ENCODE measurements at places on chromosomes 4 and X. TPM values are rescaled to one million over a fixed set of nuclear protein-coding genes. Genes with fewer than 3 reads are reported as not detected.
A peak's percentile ranks its signal among the peaks of the same experiment; 100 is the strongest.

GRCh38 chrX:53089925-53090324 lies 4.0 kb upstream of the KANTR start:
- no peak for DNase-seq

DNA sequence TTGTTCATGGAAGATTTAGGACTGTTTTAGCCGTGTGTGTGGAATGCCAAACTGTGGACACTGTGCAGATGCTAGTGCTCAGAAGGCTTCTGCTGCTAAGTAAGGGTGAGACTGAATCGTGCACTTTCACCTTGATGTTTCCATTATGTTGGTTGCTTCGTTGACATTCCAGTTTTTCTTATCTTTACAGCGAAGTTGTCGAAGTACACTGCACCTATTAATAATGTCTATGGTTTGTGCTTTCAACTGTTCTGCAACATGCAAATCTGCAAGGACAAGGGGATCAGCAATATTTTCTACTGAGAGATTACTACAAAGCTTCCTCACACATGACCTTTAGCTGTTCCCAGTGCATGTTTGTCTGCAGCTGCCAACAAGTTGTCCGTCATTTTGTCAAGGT lies 67.7 kb downstream of the UGT2A3 start:
- DNase-seq = no peak

GRCh38 chrX:107823456-107823855 lies 2.2 kb upstream of the MID2 start:
- DNase-seq = peak; percentile 60

- no peak for DNase-seq
Measured at GRCh38 chr4:53003959-53004358, 141.8 kb downstream of the RASL11B start.

DNA sequence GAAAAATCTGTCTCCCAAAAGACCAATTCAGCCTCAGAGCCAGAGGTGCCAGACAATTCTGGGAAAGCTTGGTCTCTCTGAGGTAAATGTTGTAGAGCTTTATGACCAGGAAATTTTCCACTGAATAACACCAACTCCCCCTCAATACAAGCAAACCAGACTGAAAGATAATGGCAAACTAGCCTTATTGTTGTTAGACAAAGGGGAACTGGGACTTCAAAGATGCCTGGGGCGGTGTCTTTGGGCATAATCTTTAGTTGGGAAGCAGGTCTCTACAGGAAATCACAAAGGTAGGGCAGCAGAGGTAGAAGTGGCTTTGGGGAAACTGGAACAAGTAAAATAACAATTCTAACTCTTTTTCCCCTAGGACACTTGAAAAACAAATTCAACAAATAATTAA lies 12.0 kb downstream of the COL4A6 start:
- no peak for DNase-seq

DNA sequence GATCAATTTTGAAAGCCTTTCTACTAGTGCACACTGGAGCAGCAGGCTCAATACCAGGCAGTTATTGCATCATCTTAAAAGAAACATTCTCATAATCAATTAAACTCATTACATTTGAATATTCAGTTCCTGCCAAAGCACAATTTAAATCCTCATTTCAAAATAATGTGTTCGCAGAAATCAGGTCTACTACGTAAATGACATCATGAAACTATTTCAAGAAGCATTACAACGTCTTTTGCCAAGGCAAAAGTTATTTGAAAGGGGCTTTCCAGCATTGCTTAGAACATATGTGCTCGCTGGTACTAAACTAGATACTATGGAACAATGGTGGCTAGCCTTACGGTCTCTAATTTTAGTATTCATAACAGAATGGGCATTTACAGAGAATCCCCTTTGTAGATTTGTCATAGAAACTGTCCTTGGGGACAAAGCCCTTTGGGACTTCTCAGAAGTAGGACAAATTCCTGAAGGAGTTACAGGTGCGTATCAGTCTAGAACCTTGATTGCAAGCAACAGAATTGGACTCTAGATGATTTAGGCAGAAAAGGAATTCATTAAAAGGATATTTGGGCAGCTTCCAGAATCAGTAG lies 27.6 kb upstream of the HUWE1 start:
- no peak for DNase-seq

- DNase-seq = no peak
Measured at GRCh38 chrX:20007962-20008622, 17.2 kb upstream of the BCLAF3 start.

DNA sequence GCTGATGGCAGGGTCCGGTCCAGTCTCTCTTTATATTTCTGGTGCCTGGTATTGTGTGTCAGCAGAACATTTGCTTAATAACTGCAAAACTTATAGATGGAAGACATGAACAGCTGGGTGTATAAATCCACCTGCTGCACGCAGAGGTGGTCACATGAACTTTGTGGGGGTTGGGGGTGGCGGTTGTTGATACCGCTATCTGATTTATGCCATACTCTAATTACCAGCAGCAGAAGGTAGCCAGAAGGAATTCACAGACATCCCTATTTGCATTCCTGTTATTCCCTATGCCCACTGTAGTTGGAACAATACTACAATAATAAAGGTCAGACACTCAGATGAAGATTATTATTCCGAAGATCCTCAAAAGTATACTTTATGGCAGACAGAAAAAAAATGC lies 121.6 kb upstream of the PUDP start:
- no peak for DNase-seq

DNA sequence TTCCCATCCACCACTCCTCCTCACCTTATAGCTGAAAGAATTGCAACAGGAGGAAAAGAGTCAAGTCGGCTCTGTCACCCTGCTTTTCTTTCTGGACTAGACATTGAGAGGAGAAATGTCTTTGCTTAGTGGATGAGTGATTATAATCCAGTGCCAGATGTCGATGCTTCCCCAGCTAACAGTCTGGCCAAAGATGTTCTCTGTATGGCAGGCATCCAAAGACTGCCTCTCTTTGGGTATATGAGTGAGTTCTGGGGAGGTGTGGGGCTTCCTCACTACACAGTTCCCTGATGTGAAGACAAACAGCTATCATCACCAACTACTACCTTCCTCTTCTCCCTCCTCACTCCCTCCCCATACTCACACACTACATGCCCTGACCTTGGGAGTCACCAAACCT lies 90.9 kb downstream of the COMMD8 start:
- DNase-seq = no peak

DNA sequence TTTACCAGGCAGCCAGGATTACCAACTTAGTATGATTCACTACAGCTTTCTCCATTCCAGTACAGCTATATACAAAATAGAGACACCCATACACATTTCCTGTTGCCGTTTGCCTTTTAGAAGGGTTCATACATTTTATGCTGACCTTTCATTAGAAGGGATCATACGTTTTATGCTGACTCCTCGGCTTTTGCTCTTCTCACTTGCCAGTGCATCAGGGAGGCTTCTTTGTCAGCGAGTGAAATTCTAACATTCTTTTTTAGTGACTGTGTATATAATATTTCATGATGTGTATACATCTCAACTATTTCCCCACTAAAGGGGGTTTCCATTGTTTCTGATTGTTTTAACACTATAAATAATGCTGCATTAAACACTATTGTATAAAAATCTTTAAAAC lies 552.6 kb downstream of the TRIML1 start:
- DNase-seq = no peak

DNA sequence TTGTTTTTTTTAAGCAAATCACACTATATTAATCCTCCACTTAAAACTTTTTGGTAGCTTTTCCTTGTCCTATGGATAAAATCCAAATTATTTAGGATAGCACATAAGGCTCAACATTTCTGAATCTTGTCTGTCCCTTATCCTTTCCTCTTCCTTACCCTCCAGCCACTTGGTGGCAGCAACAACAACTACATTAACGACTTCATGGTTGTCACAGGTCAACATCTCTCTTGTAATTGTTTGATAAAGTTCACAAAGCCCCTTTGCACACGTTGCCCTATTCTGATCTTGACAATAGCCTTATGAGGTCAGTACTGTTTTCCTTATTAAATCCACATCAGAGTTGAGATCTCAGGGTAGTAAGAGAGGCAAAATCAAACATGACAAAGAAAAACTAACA lies 269.0 kb upstream of the PABPC4L start:
- DNase-seq = no peak

DNA sequence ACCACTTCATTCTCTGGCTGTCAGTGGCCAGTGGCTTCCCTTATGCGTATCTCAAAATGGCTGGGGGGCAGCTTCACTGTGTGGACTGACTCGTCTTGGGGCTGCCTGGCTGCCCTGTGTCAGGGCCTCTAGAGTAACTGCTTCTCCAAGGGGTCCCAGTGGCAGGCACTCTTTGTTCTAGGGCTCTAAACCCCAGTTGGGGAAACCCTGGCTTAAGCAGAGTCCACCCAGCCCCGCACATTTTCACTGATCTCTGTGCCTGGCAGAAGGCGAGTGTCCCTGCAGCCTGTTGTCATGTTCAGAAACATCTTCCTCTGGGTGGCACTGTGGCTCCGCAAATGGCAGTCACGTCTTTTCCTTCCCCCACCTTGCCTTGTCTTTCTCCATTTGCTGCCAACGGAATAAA lies 59.7 kb downstream of the NBDY start:
- DNase-seq = no peak

The GABRE gene
- polyA plus RNA-seq = 40.1 TPM

The CTAG2 gene
- polyA plus RNA-seq = not detected
